ENCODE measurements at places on chromosomes 2 and 18.

- DNase-seq = no peak
Observed at GRCh38 chr2:160489111-160489510, 4.5 kb downstream of the RBMS1 start.

DNA sequence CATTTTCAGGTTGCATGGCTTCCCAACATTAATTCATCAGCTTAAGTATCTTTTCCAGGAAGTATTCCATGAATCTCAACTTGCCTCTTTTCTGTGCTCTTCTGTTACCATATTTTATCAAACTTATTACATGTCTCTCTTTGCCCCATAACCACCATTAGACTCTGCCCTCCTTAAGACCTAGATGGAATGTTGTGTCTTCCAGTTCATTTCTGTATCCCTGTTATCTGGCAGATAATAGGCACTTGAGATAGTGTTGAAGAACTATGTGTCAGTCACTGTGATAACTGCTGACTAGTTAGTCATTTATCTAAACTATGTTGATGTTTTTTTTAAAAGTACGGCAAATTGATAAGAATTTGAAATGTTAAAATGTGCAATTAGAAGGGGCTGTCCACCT, 41.8 kb downstream of the GLS start:
- no peak for DNase-seq

DNA sequence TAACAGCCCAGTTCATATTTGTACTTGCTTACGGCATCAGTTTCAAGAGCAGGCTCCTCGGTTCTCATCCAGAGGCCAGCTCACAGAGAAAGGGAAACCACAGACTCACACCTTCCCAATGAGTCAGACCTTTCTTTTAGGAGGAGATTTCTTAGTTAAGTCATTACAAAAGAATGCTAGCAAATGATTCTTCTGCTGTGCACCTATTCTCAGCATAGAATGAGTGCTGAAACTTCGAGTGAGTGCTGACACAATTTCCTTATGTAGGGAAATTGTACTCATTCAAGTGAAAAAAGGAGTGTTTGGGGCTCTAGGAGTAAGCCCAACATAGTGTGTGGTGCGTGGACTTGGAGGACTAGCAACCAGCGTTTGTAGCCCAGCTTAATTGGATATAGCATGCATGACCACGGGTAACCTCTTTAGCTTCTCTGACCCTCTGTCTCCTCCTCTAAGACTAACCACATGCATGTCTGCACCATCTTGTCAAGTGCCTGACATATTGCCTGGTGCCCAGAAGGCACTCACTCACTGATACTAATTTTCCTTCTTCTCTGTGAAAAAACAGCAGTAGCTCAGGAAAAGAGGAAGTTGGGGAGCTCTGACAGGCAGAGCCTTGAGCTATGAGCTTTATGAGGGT, 87.0 kb downstream of the ALPK2 start:
- DNase-seq = no peak

DNA sequence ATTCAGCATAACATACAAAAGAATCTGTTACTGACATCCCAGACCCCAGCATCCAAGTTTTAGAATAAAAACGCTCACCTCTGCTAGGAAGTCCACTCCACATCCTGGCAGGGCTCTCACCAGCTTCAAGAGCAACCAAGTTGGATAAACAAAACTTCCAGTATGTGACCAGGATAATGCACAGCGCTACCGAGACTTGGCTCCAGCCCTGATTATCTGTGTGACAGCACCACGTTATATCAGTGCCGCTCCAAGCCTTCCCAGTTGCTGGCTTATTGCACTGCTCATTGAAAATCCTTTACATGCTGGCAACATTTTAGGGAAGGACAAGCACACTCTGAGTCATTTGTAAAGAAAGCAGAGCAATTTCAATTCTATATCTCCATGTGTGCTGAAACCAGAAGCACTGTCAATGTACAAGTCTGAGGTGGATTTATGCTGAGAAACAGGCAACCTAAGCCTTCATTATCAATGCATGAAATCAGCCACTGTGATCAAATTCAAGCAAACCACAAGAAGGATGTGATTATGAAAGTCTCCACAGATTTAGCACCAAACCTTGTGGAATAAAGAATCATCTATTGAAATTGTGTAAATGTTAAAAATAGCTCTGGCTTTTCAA, 115.7 kb downstream of the ZNF385B start:
- DNase-seq = no peak

GRCh38 chr2:120262761-120263428, 10.2 kb downstream of the RALB start:
- DNase-seq = no peak

GRCh38 chr2:69589973-69590652, 53.4 kb downstream of the AAK1 start:
- DNase-seq = no peak

DNA sequence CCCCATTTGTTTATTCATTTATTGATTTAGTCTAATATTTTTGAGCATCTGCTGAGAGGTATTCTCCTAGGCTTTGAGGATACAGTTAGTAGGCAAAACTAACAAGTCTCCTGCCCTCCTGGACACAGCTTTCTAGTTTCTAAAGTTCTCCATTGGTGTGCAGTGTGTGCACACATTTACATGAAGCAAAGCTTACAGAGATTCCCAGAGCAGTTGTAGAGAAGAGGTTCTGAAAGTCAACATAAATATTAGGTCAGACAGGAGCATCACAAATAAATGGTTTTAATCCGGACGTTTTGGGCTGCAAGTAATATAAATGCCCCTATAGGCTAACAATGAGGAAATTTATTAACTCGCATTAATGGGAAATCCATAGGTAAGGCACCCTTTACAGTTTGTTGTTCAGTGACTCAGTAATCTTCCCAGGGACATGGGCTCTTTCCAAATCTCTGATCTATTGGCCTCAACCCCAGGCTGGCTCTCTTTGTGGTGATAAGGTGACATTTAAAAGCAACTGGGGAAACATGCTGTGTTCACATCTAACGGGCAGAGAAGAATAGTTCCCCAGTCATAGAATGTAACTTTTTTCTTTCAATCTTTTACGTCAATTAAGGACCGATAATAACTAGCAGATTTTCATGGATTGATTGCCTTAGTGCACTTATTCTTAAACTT, 407.2 kb downstream of the PTPRM start:
- DNase-seq = no peak

DNA sequence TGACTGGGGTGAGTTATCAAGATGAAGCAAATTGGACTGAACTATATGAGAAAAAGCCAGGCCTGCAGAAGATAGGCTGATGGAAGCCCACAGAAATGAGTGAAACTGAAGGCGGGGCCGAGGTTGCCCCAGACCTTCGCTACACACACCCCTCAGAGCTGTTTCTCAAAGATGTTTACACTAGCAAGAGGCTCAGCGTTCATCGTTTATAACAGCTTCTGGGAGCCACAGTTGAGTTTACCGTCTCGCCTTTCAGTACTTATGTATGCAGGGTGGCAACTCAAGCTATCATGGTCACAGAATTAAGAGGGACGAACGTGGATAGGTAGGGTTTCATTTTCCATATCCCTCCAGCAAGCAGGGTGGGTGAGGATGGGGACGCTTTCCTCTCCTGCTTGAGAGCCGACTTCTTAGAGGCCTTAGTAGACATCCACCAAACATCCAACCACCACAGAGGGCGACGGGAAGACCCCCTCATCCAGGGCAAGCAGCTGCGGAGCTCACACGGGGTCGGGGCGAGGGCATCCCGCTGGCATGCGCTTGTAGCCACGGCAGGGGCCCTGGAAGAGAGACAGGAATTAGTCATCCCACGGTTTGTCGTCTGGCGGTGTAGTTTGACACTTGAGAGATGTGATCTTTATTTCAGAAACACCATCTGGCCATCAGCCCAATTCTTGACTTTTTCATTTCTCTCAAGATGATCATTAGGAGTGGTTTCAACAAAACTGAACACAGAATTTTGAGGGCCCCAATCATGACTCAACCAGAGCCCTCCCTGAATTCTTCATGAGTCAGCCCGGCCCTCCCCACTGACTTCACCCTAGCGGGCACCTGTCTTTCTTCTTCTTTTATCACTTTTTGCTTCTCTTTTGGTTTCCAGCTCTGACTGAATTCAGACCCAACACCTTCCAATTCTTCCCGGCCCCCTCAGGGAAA, 109.1 kb upstream of the CTDP1 start:
- DNase-seq = no peak
